ENCODE measurements at places on chromosomes 7 and 10.

- peak; percentile 16 for DNase-seq
Observed at GRCh38 chr10:5563321-5563961, 38.7 kb downstream of the CALML3 start.

GRCh38 chr7:30848121-30848855 is 63.4 kb upstream of the AQP1 start:
- DNase-seq, result no peak

- DNase-seq, result no peak
Observed at GRCh38 chr7:136030867-136031318, 53.7 kb upstream of the MTPN start.

DNA sequence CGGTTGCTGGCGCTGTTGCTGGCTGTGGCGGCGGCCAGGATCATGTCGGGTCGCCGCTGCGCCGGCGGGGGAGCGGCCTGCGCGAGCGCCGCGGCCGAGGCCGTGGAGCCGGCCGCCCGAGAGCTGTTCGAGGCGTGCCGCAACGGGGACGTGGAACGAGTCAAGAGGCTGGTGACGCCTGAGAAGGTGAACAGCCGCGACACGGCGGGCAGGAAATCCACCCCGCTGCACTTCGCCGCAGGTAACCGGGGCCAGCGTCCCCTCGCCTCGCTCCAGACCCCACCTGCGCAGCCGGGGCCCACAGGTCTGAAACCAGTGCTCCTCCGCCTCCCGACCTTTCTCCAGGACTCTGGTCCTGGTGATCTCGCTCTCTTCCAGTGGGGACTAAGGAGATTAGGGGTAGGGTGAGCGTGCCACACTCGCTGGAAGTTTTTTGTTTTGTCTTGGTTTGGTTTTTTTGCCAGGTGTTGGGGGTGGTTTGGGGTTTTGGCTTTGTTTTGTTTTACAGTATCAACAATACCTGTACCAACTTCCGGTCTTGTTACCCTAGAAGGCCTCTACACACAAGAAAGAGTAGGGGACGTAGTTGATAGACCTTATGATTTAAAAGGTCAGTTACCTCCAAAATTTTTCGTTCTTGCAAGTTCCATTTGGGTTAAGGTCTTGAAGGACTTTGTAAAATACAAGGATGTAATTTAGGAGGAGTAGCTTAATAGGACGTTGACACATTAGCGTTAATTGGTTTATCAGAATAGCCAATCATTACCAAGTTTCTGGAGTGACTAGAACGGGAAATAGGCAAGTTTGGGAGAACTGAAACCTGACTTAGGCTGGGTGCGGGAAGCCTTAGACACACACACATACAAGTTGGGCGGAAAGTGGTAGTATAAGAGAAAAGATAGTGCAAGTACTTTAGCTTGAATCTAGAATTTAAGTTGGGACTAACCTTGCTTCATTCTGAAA is 704 bp downstream of the TNKS2 start:
- no peak for DNase-seq

DNA sequence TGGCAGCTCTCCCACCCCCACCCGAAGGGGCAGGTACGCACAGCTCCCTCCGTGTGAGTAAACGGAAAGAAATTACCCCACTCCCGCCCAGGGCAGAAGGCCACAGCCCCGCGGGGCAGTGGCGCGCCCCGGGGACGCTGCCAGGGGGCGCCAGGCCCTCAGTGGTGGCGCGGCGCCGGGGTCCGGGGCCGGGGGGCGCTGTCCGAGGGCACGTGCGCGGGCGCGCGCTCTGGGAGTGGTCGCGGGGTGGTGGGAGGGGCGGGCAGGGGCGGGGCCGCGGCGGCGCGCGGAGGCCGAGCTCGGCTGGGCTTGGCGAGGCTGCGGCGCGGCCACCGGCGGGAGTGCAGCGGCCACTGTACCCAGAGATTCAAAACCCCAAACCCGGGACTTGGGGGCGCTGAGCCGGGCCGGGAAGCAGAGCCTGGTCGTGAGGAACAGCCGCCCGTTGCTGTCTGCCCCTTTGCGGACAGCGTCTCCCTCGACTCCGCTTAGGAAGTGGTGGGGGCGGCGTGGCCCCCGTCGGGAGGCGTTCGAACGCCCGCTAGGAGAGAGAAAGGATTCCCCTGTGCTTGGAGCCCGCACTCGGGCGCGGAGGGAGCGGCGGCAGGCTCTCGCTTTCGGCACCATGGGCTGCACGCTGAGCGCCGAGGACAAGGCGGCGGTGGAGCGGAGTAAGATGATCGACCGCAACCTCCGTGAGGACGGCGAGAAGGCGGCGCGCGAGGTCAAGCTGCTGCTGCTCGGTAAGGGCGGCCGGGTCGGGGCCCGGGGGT is at the start of gene GNAI1:
Gene GNAI1 (plus strand): TSS at position 296 of the 773 bp plus-strand sequence. CDS start 330 bp downstream, at position 626.
- peak; percentile 55 for DNase-seq

- no peak for DNase-seq
Observed at GRCh38 chr10:122019414-122019975, 30.5 kb downstream of the TACC2 start.

DNA sequence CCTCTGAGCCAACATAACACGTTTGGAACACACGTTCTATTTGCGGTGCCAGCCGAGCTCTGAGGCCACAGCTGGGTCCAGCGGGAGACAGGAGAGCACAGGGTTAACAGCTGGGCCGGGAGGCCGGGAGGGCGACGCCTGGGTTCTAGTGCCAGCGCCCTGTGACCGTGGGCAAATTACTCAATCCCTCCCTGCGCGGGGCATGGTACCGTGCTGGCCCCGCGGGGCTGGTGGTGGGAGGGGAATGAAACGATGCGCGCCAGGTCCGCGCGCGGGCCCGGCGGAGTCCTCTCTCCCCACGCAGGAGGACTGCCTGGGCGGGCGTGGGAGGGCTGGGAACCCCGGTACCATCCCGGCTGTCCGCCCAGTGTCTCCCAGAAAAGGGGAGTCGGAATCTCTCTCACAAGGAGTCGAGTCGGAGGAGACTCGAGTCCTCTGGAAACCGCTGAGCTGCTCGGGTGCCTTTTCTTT is 30.4 kb downstream of the LEP start:
- DNase-seq, result no peak

DNA sequence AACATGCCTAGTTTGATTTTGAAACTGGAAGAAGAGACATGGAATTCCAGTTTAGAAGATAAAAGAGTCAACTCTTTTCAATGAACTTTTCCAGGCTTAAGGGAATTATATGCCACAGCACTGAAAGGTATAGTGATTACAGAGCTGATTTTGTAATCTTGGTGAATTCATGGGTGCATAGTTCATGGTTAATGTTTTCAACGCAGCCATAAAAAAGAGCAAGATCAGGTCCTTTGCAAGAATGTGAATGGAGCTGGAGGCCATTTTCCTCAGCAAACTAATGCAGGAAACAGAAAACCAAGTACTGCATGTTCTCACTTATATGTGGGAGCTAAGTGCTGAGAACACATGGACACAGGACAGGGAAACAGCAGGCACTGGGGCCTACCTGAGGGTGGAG is 94.2 kb downstream of the CUBN start:
- no peak for DNase-seq

- no peak for DNase-seq
Observed at GRCh38 chr10:126777714-126778113, 107.2 kb upstream of the C10orf90 start.

- DNase-seq, result no peak
Observed at GRCh38 chr7:11931307-11931706, 99.3 kb upstream of the THSD7A start.

DNA sequence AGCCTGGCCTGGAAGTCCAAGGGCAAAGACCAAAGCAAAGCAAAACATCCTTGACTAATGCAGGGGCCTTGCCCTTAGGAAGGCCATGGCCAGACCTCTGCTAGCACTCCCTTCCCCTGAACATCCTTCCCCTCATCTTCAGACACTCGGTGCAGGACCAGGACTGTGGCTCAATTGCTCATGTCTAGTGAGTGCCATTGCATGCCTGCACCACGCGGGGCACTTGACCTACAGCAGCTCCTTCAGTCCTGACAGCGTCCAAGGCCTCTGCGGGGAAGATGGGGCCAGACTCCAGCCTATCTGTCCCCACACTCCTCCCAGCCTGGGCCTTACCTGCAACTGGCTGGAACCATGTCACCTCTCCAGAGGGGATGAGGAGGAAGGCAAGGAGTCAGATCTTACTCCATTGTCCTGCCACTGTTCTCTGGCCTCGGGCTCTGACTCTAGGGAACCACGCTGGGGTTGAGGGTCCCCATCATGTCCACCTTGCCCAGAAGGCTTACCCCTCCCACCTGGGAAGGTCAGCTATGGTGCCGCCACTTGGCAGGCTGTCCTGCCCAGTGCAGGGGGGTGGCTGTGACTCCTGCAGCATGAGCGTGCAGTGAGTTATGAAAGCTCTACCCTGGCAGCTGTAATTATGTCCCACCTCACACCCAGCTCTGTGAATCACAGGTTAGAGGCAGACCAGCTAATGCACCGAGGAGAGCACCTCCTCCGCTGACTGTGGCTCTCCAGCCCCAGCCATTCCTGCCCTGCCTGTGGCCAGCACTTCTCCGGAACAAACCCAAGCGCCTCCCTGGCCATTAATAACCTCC is 16.1 kb downstream of the DRGX start:
- DNase-seq, result no peak

GRCh38 chr7:7563813-7564212 is 2.9 kb upstream of the MIOS start:
- no peak for DNase-seq

DNA sequence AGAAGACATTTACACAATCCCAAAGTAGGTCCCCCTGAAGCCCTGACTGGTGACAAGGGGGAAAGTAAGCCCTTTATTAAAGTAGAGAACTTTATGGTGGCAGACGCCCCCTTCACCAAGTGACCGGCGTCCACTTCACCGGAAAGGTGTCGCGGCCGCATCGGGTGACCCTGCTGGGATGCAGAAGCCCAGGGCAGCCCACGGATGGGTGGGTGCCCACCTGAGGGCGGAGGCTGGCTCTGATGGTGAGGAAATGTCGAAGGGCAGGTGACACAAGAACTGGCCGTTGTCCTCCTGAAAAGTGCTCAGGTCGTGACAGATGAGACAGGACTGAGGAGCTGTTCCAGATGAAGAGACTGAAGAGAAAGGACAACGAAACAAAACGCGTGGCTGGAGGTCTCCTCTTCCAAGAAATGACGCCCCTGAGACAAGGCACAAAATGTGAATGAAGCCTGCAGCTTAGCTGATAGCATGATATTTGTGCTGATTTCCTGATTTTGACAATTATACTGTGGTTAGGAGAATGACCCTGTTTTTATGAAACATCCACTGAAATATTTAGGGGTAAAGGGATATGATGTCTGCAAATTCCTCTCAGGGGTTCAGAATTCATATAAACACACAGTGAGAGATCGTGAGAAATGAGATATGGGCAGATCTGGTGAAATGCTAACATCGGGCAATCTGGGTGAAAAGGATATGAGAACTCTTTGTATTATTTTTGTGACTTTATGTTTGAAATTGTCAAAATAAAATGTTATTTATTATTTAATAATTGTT is 123.9 kb downstream of the PRKAG2 start:
- no peak for DNase-seq

GRCh38 chr7:91609525-91609924 is 271.0 kb downstream of the MTERF1 start:
- no peak for DNase-seq

DNA sequence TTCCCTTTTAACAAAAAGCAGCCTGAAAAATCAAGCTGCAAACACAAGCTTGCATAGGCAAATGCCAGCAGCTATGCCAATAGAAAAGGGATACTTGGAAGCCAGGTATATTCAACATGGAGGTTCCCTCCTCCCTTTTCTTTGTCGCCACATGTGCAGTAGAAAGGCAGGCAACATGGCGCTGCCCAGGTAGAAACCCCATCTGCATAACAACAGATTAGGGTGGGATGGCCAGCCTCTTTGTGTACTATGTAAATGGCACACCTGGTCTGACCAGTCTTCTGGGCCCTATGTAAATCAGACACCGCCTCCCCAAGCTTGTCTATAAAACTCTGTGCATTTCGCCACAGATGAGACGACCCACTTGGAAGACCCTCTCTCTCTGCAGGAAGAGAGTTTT is 58.1 kb downstream of the CCDC3 start:
- DNase-seq, result no peak

- DNase-seq, result no peak
Observed at GRCh38 chr7:18421297-18422002, 74.1 kb upstream of the HDAC9 start.

GRCh38 chr7:28408105-28408959 is 4.0 kb upstream of the CREB5 start:
- DNase-seq, result no peak

DNA sequence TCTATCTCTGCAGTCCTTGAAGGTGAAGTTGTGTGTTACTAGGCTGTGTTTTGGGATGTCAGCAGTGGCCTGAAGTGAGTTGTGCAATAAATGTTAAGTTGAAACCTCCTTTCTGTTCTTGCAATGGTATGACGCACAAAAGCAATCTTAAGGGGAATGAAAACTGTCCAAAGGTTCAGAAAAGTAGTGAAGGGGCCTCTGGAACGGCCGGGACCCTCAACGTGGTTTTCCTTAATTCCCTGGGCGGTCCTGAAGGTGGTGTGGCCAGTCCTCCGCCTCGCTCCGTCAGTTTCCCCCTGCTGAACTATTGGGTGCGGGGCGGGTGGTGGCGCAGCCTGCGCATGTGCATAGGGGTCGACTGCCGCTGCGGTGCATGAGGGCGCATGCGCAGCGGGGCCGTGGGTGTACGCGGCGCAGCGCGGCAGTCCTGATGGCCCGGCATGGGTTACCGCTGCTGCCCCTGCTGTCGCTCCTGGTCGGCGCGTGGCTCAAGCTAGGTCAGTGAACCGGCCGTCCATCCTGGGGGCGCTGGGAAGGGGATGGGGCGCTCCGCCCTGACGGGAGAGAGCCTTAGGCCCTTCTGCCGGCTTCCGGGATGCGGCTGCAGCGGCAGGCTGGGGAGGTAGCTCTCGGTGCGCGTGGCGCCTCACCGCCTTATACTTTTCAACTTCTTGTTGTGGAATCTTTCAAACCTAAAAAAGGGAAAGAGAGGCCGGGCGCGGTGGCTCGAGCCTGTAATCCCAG is at the start of gene SUMF2:
Gene SUMF2 (plus strand): TSS at position 405 of the 744 bp plus-strand sequence. CDS start 26 bp downstream, at position 431.
- DNase-seq, result peak; percentile 94

DNA sequence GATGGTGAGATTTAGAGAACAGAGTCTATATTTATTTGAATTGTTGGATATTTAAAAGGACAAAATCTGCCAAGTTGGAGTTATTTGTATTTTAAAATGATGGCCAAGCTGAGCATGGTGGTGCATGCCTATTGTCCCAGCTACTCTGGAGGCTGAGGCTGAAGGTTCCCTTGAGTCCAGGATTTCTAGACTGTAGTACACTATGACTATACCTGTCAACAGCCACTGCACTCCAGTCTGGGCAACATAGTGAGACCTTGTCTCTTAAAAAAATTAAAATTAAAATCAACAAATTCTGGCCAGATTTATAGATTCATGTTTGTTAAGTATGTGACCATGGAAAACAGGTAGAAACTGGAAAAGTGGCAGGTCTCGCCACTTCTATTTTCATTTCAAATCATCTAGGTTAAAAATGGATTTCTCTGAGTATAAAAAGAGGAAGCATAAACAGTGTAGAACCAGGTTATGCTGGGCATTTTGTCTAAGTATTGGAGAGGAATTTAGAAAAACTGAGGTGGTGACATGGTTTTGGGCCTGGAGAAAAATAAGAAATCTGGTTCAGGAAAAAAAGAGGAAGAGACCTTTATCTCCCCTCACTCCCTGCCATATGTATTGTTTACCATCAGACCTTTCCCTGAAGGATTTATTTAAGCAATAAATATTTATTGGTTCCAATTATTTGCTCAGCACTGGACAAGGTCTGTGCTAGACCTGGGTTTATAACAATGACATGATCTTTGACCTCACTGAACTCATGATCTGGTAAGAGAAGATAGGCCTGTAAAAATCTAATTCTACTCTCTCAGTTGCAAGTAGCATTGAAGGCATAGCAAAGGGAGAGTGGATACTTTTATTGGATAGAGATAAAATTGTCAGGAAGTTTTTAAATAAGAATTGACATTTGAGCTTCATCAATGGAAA is 134.2 kb downstream of the TSPAN12 start:
- no peak for DNase-seq

GRCh38 chr7:24903559-24903958 is 76.4 kb downstream of the OSBPL3 start:
- no peak for DNase-seq
